Activated CD4-positive, alpha-beta memory T cell treated with anti-CD3 and anti-CD28 coated beads for 36 hours (primary cell): ENCODE measurements at places on chromosomes 16 and 17. TPM values are rescaled to one million over a fixed set of nuclear protein-coding genes. Genes with fewer than 3 reads are reported as not detected.

Gene CTCF
- 51.5 TPM for total RNA-seq

Gene TP53TG3F
- total RNA-seq = not detected

Gene RSKR
- total RNA-seq = 17.5 TPM

Gene SLC7A6
- 63.8 TPM for total RNA-seq

GRCh38 chr17:39651923-39652586, 13.1 kb upstream of the TCAP start:
- H3K27me3 ChIP-seq = no peaks in the 10 kb centered on the region
- no peak overlapping the region for H3K27ac ChIP-seq
- H3K4me1 ChIP-seq = peaks cover 8% of the 10 kb centered on the region

GRCh38 chr17:19686400-19687090, 29.8 kb downstream of the SLC47A2 start:
- no peak for DNase-seq
- H3K4me1 ChIP-seq = no peaks in the 10 kb centered on the region
- no peak overlapping the region for H3K4me3 ChIP-seq
- no peak overlapping the region for H3K27ac ChIP-seq
- peaks cover 2% of the 10 kb centered on the region for H3K36me3 ChIP-seq
- H3K27me3 ChIP-seq = no peaks in the 10 kb centered on the region

- no peaks in the 10 kb centered on the region for H3K27me3 ChIP-seq
- H3K4me1 ChIP-seq = peaks cover 10% of the 10 kb centered on the region
- H3K36me3 ChIP-seq = peaks cover 11% of the 10 kb centered on the region
- H3K27ac ChIP-seq = no peak overlapping the region
- DNase-seq = no peak
Observed at GRCh38 chr17:64186171-64187092, 56.5 kb upstream of the ERN1 start.
